OCI-LY7 (cell line): ENCODE measurements at places on chromosomes 12 and 14. TPM values are rescaled to one million over a fixed set of nuclear protein-coding genes. Genes with fewer than 3 reads are reported as not detected.

- DNase-seq, result no peak
Measured at GRCh38 chr12:103012884-103013283, 55.4 kb downstream of the ASCL1 start.

Gene SLC17A8
- not detected in 2 replicates for total RNA-seq

Gene ERG28
- total RNA-seq, result 22.8 and 24.0 TPM in 2 replicates

GRCh38 chr14:36320897-36321381, 502 bp upstream of the MBIP start:
- no peak for DNase-seq

GRCh38 chr14:71204231-71204630, 297.0 kb downstream of the PCNX1 start:
- no peak for DNase-seq

DNA sequence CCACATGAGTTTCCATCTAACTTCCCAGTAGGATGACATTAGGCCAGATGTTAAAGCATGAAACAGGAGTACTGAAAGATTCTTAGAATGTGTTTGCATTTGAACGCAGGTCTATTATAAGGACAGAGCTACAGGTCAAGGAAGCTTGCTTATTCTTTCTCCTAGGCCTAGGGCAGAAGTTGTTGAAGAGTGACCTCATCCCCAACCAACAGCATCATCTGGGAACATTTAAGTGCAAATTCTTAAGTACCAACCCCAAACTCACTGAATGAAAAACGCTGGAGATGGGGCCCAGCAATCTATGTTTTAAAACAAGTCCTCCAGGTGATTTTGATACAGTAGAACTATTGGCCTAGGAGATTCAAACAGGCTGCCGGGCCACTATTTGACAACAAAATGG, 52.4 kb downstream of the PAPLN start:
- no peak for DNase-seq

DNA sequence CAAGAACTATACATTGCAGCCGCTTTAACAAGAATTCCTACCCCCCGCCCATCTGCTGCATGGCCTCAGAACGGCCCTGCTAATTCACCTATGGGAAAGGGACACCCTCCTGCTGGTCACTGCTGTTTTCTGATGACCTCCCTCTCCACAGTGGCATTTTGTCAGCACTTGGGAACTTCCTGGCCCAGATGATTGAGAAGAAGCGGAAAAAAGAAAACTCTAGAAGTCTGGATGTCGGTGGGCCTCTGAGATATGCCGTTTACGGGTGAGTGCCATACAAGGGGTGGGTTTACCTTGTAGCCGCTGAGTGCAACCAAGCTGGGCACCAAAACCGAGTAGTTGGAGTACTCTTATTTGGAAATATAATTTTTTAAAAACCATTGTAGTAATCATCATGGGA, 2.7 kb downstream of the PXMP2 start:
- no peak for DNase-seq

Gene NR4A1
- 28.1 and 29.0 TPM in 2 replicates for total RNA-seq

GRCh38 chr12:79164890-79165289, 300.3 kb downstream of the SYT1 start:
- no peak for DNase-seq

- DNase-seq, result no peak
Measured at GRCh38 chr12:39946361-39947280, 159.3 kb downstream of the SLC2A13 start.
